ENCODE measurements at places on chromosomes 7 and 10.

DNA sequence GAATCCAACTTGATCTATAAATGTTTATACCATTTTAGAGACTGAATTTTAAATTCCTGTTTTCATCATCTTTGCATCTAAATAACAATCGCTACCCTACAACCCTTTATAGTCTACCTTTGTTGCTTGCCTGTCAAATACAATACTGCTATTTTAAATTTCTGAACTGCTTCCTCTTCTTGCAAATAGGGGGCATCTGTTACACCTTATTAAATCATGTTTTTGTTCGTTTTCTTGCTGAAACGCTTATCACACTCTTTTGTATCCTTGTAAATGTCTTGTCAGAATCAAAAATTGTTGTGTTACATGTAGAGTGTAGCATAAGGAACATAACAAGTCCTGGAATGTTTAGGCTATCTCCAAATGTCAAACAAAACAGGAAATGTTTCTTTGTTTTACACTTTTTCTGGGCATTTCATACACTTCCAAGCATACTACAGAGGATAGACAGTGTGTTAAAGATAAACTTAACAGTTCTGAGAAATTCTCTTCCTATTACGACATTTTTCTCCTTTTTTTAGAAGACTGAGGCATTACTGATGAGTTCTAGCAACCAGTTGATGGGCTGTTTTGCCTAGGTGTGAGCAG lies 281.3 kb downstream of the GPR158 start:
- no peak for DNase-seq

DNA sequence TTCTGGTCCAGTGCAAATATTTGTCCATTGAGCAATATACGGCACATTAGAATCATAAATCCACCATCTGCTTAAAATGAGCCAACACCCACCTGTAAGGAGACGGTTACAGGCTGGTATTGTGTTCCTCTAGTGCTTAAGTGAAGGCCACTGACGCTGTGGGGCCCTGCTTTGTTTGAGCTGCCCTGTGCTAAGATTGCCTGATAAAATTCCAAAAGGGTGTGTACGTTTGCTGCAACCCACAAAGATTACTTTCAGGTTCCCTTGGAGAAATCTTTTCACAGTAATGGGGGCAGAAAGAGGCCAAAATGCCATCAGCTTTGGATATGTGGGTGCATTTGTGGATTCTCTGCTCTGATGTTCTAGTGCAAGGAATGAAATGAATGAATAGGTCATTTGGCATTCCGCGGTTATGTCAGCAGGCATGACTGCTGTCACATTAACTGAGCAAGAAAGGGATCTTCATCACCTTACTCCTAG lies 34.4 kb downstream of the AGR3 start:
- DNase-seq: no peak

DNA sequence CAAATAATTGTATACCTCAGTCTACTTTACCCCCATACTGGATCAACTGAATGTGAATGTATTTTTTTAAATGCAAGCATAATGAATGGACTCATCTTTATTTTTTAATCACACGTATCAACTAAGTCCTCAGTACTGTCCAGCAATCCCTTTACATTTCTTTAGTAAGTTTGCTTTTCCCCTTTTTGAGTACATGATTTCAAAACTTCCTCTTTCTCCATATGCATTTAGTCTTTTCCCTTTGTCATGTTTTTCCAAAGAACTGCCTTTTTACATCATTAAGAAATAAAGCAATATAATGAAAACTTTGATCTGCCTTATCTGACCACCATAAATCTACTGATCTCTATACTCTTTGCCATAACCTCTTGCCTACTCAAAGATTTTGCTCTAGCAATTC lies 182.5 kb upstream of the AKR1E2 start:
- no peak for DNase-seq

- no peak for DNase-seq
Measured at GRCh38 chr7:148419856-148420832, 170.4 kb upstream of the C7orf33 start.

DNA sequence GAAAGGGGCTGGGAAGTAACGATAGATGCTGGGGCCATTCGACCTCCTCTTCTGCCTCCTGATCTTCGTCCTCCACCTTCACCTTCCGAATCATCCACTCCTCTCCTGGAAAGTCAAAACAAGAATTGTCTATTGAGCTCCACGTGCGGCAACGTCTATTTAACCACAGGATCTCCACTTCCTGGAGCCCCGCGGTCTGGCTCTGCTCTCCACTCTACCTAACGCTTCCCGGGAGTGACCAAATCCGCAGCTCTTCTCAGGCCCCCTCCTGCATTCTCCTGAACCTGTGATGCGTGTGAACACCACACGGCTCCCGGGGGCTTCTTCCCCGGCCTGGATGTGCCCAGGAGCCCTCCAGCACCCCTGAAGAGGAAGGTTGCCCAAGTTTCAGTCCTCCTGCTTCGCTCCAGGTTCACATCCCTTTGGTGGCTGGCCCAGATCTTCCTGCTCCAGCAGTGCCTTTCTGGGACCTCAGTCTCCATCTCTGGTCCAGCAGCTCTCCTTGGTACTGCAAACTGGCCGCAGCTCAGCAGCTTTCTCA lies 7.2 kb downstream of the ZNF467 start:
- no peak for DNase-seq

DNA sequence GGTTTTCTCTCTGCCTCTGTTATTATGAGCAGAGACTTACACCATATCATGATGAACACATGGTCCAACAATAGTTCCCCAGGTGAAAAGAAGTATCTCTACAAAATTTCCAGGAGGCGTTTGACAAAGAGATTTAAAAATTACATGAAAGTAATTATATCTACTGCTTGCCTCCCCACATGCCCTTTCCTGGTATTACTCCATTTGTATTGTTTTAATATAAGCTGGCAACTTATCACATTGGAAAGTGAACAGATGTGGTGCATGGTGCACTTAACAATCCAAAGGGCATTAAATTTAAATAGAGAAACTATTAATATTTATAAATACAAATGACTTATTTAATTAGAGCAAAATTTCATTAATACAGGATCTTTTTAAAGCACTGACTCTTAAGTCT lies 638.2 kb downstream of the ANKRD7 start:
- no peak for DNase-seq

GRCh38 chr7:1931256-1931950 lies 261.3 kb downstream of the ELFN1 start:
- no peak for DNase-seq

GRCh38 chr10:3502673-3503072 lies 282.3 kb downstream of the KLF6 start:
- DNase-seq: no peak

GRCh38 chr7:67907792-67908191 lies 911.2 kb downstream of the TYW1 start:
- no peak for DNase-seq

- DNase-seq: peak; percentile 40
Measured at GRCh38 chr10:131943021-131943814, 38.5 kb downstream of the BNIP3 start.

- DNase-seq: no peak
Measured at GRCh38 chr7:113175525-113176104, 57.3 kb upstream of the SMIM30 start.

- DNase-seq: no peak
Measured at GRCh38 chr10:126663880-126664279, 6.6 kb downstream of the C10orf90 start.

- peak; percentile 59 for DNase-seq
Measured at GRCh38 chr7:94510582-94511496, 1.2 kb downstream of the CASD1 start.

- peak; percentile 28 for DNase-seq
Measured at GRCh38 chr7:3089493-3089892, 45.8 kb upstream of the CARD11 start.

GRCh38 chr7:5550831-5551230 lies 127.2 kb upstream of the TNRC18 start:
- no peak for DNase-seq

- DNase-seq: no peak
Measured at GRCh38 chr10:79410315-79411094, 34.9 kb downstream of the ZCCHC24 start.

DNA sequence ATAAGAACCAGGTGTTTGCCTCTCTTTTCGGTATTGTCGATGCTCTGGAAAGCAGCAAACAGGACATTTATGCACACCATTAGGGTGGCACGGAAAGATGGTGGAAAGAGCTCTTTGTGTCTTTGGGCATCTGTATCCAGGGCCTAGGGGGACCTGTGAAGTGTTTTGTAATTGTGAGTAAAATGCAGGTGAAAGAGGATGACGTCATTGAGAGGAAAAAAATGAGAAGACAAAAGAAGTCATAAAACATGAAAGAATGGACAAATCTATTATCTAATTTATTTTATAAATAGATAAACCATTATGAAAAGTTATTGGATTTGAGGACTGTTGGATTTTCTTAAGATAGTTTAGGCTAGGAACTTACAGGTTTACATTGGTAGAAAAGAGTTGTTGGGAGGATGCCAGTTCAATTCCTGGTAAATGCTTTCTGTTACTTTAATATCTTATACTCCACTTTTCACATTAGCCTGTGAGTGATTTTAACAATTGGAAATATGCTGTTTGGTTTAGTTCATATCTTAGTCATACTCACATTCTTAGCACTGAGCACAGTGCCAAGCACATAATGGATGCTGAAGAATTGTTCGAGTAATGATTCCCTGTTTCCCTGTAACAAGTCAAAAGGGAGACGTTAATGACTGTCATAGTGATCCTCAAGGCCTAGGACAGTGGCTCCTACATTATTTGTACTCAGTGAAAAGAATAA lies 62.6 kb downstream of the EXOC4 start:
- no peak for DNase-seq

- DNase-seq: no peak
Measured at GRCh38 chr10:122768389-122768745, 68.7 kb upstream of the C10orf120 start.

DNA sequence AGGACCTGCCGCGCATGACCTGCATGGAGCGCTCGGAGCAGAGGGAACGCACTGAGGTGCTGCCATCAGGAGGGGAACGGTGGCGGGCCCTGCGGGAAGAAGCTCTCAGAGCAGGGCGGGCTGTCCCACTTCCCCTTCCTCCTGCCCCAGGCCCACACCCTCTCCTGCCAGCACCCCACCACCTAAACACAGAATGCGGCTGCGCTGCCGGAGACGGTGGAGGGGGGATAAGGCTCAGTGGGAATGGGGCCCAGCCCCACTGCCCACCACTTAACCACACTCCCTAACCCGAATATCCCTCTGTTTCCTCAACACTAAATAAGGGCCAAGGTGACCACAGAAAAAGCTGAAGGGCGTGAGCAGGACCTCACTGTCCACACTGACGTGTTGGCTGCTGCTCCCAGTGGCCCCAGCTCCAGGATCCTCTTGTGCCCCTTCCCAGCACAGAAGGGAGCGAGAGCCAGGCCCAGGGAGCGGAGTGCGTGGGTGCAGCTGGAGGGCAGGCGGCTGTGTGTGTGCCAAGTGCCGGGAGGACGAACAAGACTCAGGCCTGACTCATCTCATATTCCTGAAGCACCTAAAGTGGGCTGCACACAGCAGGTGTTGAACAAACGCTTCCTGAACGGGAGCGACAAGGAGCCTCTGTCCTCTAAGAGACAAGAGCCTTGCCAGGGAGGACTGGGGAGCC lies 116.8 kb downstream of the MAD1L1 start:
- no peak for DNase-seq

DNA sequence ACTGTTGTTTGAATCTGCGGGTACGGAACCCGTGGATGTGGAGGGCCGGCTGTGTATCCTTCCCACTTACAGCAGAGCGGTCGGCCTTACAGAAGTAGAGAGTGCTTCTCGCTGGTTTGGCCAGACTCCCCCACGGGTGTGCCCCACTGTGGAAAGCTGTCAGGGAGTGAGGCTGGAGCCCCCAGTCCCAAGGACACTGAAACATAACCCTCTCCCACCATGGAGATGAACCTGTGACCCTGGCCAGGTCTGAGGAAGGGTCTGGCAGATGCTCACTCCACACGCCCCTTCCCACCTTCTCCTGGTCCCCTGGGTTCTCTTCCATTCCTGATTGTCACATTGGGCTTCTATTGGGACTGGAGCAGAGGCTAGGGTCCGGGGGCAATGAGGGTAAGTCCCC lies 39.6 kb downstream of the TSPAN15 start:
- no peak for DNase-seq

DNA sequence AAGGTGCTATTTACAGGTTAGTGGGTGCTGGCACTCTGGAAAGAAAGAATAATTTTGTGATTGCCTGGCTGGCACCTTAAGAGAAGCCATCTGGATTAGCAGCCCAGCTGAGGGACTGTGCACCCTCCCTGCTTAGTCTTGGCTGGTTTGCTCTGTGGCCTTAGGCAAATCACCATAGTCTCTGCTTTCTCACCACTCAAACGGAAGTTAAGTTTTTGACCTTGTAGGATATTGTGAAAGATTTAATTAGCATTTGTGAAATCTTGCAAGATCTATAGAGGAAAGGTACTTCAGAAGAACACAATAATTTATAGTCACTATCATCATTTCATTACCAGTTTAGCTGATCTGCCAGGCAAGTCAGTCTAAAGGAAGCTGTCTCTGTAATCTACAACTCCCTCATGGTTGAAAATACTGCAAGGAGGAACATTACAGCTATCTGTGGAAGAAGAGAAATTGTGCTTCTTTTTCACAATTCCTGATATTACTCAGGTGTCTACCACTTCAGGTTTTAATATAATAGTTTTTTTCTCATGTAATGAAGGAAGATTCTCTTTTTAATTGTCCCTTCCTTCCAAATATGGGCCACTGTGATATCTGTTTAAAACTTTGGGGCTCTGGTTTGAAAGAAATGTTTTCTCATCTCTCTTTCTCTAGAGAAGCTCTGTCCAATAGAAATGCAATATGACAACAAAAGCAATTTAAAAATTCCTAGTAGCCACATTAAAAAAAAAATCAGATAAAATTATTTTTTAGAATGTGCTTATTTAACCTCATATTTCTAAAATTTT lies 219.6 kb downstream of the PTEN start:
- DNase-seq: no peak

DNA sequence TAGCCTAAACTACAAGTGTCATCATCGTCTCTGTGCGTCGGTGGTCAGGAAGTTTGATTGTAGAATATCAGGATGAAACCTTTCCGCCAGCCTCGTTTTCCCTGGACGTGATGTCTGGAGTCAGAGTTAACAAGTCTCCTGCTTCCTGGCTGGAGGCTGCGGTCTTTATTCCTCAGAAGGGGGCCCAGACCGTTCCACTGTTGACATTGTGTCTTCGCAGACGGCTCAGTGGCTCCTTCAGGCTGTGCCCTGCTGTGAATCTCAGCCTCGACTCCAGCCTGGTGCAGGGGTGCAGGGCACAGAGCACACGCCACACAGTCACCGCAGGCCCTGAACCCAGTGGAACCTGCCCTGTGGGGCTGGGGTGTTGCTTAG lies 37.2 kb upstream of the INSIG1 start:
- no peak for DNase-seq

DNA sequence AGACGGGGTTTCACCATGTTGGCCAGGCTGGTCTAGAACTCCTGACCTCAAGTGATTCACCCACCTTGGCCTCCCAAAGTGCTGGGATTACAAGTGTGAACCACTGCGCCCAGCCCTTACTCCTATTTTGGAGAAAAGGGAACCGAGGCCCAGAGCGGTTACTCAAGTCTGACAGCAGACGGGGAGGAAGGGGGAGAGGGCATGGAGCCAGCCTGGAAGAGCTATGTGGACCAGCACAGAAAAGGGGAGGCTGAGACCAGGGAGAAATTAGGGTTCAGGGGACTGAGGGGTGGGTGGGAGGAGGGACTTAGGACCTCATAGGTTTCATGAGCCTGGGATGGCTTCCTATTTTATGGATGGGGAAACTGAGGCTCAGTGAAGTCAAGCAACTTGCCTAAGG lies 1.5 kb downstream of the SFRP5 start:
- no peak for DNase-seq

GRCh38 chr7:15433151-15433550 lies 128.7 kb downstream of the AGMO start:
- DNase-seq: no peak

- no peak for DNase-seq
Measured at GRCh38 chr10:19412531-19412930, 363.9 kb downstream of the MALRD1 start.

- peak; percentile 57 for DNase-seq
Measured at GRCh38 chr7:29102558-29103151, 43.7 kb downstream of the CPVL start.
